Memory B cell (primary cell): ENCODE measurements at places on chromosomes 4 and X.

DNA sequence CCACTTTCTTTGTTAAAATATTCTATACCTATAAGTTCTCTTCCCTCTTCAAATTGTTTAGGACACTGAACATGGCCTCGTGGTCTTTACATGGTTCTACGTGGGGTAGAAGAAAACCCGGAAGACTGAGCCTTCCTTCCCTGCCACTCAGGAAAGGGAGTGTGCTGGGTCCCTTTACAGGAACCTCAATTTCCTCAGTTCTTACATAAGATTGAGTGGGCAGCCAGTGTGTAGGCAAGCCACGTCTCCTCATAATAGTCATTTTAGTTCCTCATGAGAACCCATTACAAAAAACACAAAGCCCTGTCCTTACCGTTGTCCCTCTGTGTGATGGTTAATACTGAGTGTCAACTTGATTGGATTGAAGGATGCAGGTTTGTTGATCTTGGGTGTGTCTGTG is 28.7 kb upstream of the SMIM10L2A start:
- no peak overlapping the region for H3K27ac ChIP-seq
- H3K36me3 ChIP-seq: no peaks in the 10 kb centered on the region
- DNase-seq: no peak

GRCh38 chr4:84527391-84527790 is 28.3 kb upstream of the NKX6-1 start:
- H3K4me1 ChIP-seq: no peaks in the 10 kb centered on the region
- H3K27me3 ChIP-seq: peaks cover 5% of the 10 kb centered on the region

DNA sequence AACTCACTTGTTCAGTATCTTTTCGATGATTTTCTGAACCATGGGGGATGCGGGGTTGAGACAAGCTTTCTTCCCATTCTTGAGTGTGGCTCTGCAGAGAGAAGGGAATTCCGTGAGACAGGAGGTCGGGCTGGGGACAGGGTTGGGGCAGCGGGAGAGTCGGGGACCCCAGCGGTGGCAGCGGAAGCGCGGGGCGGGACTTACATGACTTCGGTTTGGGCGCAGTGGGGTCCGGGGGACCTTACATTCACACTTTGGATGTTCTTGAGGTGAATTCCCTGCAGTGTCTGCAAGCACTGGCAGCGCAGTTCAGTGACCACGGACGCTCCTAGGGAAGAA is 434 bp downstream of the CXCL3 start:
- no peaks in the 10 kb centered on the region for H3K36me3 ChIP-seq
- peaks cover 9% of the 10 kb centered on the region for H3K4me1 ChIP-seq
- H3K27me3 ChIP-seq: peaks cover 15% of the 10 kb centered on the region
- no peak for DNase-seq
- peak overlapping the region; percentile 83 for H3K4me3 ChIP-seq

DNA sequence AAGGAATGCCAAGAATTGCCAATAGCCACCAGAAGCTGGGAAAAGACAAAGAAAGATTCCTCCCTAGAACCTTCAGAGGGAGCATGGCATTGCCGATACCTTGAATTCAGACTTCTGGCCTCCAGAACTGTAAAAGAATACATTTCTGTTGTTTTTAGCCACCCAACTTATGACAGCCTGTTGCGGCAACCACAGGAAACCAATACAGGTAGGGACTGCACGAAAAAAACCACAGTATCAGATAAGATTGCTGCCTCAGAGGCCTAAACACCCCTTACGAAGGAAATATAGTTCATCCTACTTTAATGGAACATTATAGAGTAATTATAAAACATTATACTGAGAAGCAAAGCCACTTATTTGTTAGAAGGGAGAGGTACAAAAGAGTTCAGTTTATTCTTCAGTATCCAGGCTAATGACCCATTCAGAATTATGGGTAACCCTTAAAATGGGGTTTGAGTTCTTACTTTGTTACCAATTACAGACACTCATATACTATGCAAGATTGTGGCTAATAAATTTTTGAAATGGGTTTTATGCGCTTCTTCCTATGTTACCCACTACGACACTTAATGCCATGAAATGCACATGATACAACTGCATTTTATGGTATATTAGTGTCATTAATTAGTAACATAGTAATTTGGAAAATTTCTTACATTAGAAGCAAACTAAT is 37.4 kb upstream of the SMIM10L2A start:
- no peaks in the 10 kb centered on the region for H3K36me3 ChIP-seq
- no peak overlapping the region for H3K4me3 ChIP-seq

DNA sequence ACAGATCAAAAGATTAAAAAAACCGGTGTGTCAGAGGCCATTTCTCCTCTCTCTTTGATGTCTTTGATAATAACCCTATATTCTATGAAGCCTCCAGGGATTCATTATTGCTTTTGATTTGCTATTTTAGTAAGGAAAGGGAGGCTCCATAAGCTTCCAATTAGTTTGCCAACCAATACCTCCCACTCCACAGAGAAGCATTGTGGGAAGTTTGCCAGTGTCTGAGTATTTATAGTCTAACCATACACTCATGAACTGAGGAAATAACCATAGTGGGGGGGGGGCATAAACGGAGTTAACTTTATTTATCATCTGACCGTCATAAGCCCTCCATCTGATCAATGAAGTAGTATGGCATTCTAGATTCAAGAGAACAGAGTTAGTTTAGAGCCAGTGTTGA is 1066.8 kb upstream of the PABPC4L start:
- H3K27ac ChIP-seq: no peak overlapping the region
- no peaks in the 10 kb centered on the region for H3K36me3 ChIP-seq
- no peak for DNase-seq
- H3K27me3 ChIP-seq: no peaks in the 10 kb centered on the region
- H3K4me1 ChIP-seq: no peaks in the 10 kb centered on the region

DNA sequence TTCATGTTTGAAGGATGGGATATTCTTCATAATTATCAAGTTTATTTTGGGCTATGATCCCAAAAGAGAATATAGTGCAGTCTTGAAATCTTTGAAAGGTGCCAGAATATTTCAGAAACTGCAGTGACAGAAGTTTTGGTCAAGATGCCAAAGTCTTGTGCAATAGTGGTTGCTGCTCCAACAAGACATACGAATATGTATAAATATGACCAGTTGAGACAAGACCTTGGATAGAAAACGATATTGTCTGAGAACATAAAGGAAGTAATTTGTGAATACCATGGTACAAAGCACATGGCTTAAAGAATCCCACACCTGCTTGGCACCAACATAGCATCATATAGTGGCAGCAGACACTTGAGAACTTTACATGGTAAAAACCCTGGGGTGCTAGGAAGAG is 48.6 kb upstream of the AMELX start:
- peaks cover 6% of the 10 kb centered on the region for H3K4me1 ChIP-seq
- no peak overlapping the region for H3K4me3 ChIP-seq
- H3K36me3 ChIP-seq: peaks cover 5% of the 10 kb centered on the region
- DNase-seq: no peak

GRCh38 chr4:4423706-4424498 is 37.0 kb downstream of the NSG1 start:
- no peak for DNase-seq
- H3K27me3 ChIP-seq: no peaks in the 10 kb centered on the region
- H3K27ac ChIP-seq: no peak overlapping the region
- no peak overlapping the region for H3K4me3 ChIP-seq

DNA sequence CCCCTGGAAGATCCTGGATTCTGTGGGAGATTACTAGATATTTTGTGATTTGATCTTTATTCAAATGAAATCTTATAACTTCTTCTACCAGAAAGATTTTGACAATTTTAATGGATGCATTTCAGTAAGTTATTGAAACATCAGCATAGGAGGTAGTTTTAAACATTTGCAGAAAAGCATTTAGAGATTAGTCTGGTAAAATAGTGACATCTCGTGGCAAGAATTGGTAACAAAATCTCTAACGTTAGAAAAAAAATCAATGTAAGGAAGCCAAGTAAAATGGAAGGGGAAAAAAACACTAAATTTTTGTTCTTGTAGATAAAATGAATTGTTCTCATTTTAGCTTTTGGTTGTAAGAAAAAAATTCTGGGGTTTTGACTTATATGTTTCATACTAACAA is 73.3 kb downstream of the TASL start:
- H3K27ac ChIP-seq: no peak overlapping the region
- DNase-seq: peak; percentile 0
- no peaks in the 10 kb centered on the region for H3K36me3 ChIP-seq
- no peaks in the 10 kb centered on the region for H3K4me1 ChIP-seq

- H3K4me1 ChIP-seq: peaks cover 25% of the 10 kb centered on the region
- peaks cover 11% of the 10 kb centered on the region for H3K27me3 ChIP-seq
- H3K4me3 ChIP-seq: no peak overlapping the region
Observed at GRCh38 chr4:8192748-8193738, 6.0 kb upstream of the SH3TC1 start.

- no peak overlapping the region for H3K27ac ChIP-seq
- no peak for DNase-seq
- H3K36me3 ChIP-seq: no peaks in the 10 kb centered on the region
- H3K4me3 ChIP-seq: no peak overlapping the region
- H3K27me3 ChIP-seq: no peaks in the 10 kb centered on the region
Observed at GRCh38 chr4:86816501-86817273, 32.5 kb downstream of the SLC10A6 start.

GRCh38 chr4:87030755-87031441 is 96.1 kb downstream of the AFF1 start:
- no peaks in the 10 kb centered on the region for H3K36me3 ChIP-seq
- no peaks in the 10 kb centered on the region for H3K27me3 ChIP-seq
- no peak overlapping the region for H3K4me3 ChIP-seq

GRCh38 chr4:84751707-84752106 is 168.8 kb downstream of the CDS1 start:
- no peaks in the 10 kb centered on the region for H3K27me3 ChIP-seq
- H3K4me3 ChIP-seq: no peak overlapping the region
- no peaks in the 10 kb centered on the region for H3K4me1 ChIP-seq
- H3K36me3 ChIP-seq: no peaks in the 10 kb centered on the region
- no peak for DNase-seq

- DNase-seq: no peak
- no peak overlapping the region for H3K4me3 ChIP-seq
- no peaks in the 10 kb centered on the region for H3K4me1 ChIP-seq
- H3K36me3 ChIP-seq: no peaks in the 10 kb centered on the region
- peaks cover 1% of the 10 kb centered on the region for H3K27me3 ChIP-seq
Observed at GRCh38 chrX:154967603-154968002, 54.9 kb downstream of the F8 start.
